HEK293T (cell line): ENCODE measurements at places on chromosomes 16 and 17.

DNA sequence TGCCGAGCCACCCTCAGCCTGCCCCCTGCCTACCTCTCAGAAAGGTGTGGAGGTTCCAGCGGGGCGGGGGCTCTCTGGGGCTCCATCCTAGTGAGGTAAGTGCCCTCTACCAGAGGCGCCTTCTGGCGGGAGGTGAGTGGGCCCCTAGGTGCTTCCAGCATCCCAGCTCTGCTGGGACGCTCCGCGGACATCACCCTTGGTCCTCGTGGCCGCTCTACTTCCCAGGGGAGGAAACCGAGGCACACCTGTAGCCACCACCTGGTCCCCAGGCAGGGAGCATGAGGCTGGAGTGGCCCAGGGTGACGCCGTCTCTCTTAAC is 1.4 kb downstream of the MCRIP2 start:
- no peak for DNase-seq

DNA sequence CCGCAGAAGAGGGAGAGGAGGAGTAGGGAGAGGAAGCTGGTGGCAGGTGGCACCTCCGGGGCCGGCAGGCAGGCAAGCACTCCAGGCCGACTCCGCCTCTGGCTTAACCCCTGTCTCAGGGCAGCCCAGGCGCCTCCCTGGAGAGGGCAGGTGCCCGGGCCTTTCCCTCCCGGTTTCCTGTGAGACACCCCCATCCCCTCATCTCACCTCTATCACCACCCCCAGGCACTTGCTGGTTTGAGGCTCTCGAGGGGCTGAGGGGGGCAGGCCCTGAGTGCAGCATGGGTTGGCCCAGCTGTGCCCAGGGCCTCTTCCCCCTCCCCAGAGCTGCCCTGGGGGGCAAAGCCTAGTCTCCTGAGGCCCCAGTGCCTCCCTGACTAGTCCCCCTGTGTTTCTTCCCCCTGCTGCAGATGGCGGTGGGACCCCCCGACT is 6.0 kb downstream of the DOC2A start:
- DNase-seq, result no peak

DNA sequence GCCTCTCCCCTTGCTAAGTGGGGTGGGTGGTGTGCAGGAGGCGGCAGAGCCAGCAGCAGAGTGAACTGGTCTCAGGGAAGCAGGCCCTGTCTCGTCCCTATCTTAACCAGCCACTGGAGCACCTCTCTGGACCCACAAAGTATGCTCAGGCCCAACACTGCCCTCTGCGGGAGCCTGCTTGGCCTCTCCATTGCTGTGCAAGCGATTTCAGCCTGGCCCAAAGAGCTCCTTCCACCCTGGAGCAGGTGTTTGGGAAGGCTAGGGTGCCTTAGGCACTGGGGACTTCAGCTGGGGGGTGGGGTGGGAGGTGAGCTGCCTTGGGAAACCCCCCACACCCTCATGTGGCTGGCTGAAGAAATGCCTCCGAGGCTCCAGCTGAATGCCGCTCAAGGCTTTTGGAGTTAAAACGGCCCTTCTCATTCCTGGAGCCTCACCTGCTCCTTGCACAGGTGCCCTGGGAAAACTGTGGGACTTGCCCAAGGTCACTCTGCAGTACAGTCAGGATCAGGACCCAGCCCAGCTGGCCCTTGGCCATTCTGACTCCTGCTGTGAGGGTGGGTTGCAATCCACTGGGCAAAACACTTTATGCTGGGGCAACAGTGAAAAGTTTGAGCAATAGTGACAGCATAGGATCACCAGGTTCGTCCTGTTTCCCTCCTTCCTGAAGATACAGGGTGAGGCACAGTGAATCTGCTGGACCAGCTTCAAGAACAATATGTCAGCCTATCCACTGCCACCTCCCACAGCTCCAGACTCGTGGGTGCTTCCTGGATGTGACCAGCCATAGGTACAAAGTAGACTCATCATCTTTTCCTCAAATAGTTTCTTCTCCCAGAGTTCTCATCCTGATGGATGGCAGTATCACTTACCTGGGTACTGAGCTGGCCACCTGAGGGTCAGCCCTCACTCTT is 5.9 kb upstream of the UBE2O start:
- peak; percentile 46 for DNase-seq

- DNase-seq, result peak; percentile 41
These were observed 15.3 kb downstream of the LCMT1 start for GRCh38 chr16:25126820-25127232.

- DNase-seq, result no peak
These were observed 565 bp downstream of the DDX52 start for GRCh38 chr17:37642681-37643080.

DNA sequence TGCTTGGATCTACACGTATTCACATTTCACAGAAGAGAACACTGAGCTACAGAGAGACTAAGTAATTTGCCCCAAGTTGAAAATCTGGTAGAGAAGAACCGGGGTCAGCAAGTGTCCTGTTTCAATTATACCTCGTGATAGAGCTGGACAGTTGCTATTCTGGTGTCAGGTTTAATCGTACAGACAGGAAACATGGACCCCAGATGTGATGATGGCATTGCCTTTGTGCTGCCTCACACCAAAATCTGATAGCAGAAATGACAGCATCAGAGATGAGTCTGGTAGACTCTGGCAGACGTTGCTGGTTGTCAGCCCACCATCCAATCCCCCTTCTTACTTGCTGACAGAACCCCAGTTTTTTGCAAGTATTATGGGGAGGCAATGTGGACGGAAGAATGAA is 112.1 kb upstream of the FOXF1 start:
- DNase-seq, result no peak

GRCh38 chr16:3878610-3879009 is 1.9 kb downstream of the CREBBP start:
- no peak for DNase-seq

DNA sequence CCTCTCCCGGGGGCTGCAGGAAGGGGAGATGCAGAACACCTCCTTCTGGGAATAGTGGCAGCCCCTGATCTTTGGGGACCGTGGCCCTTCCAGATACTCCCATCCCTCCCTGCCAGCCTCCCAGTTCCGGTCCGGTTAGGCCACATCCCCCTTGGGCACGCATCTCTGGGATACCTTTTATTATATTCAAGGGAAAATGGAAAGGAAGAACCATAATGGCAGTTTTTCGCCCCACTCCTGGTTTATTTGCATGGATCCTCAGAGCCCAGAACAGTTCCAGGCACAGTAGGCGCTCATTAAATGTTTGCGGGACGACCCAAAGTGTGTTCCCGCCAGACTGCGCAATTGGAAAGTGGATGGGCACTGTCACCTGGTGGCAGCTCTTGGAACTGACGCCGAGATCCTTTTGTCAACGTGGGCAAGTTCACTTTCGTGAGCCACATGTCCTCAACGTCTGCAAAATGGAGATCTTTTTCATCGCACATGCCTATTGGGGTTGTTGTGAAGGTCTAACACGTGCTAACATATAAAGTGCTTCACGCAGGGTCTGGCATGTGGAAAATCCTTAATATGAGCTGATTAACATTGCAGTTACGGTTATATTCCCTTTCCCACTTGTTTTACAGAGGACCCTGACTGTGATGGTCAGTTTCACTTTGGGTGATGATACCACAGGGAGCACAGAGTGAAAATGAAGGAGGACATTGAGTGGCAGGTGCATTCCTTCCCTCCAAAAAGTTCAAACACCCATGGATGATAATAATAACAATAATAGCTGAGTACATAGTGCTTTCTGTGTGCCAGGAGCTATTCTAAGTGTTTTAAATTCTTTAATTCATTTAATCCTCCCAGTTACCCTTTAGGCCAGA is 1.7 kb upstream of the GPRC5B start:
- peak; percentile 72 for DNase-seq

DNA sequence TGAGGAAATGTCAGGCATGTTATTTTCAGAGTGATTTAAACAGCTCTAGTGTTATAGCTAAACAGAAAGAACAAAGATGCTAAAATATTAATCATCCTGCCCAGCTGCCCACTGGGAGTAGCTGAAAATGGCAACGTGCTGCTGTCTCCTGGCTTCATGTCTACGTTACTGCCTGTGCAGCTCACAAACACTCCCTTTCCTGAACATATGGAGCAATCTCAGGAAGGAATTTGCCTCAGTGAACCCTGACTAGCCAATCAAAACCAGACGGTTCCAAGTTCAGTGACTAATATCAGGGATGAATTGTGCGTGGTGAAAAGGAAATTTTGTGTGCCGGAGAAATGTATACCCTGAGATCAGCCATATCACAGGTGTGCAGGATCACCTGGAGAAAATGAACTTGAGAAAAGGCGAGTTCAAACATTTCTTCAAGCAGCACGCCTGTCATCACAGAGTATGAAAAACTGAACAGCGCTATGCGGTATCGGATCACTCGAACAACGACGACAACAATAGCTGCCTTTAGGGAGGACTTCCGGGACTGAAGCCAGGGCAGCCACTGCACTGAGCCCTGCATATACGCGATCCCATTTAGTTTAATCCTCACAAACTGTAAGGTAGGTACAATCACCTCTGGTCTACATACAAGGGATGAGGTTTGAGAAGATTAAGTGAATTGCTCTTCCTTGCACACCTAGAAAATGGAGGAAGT is 110.3 kb downstream of the STX8 start:
- no peak for DNase-seq

GRCh38 chr16:53089434-53090285 is 34.9 kb downstream of the CHD9 start:
- no peak for DNase-seq

DNA sequence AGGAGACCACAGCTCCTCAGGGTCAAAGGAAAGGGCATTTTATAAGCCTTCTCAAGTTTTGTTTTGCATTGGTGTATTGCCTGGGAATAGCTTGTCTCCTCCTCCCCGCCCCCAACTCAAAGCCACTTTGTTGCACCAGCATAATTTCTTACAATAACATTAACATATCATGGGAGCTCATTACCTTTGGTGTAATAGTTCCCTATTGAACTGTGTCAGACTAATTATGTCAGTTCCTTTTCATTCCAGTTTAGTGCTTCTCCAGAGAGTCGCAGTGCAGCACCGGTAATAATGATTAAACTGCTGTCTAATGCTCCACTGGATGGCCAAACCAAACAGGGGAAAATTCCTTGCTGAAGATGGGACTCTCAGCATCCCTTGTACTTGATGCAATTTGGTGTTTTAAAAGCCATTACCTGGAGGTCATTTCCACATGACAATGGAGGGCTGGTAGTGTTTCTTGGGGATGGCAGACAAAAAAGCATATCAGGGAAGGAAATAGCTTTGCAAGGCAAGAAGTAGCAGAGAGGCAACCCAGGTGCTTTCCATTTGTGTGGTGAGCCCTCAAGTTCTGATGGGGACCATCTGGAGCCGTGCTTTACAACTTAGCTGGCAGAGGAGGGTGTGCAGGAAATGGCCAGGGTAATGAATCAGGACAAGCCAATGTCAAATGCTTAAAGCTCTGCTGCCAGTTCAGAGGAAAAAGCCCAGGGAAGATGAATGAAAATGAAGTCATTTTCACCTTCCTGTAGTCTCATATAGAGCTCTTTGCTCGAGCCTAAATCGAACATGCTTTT is 91.5 kb upstream of the NLRP1 start:
- no peak for DNase-seq

- DNase-seq, result no peak
These were observed 33.2 kb downstream of the PKD1 start for GRCh38 chr16:2102471-2102870.

GRCh38 chr16:78830599-78830998 is 731.1 kb downstream of the WWOX start:
- no peak for DNase-seq

DNA sequence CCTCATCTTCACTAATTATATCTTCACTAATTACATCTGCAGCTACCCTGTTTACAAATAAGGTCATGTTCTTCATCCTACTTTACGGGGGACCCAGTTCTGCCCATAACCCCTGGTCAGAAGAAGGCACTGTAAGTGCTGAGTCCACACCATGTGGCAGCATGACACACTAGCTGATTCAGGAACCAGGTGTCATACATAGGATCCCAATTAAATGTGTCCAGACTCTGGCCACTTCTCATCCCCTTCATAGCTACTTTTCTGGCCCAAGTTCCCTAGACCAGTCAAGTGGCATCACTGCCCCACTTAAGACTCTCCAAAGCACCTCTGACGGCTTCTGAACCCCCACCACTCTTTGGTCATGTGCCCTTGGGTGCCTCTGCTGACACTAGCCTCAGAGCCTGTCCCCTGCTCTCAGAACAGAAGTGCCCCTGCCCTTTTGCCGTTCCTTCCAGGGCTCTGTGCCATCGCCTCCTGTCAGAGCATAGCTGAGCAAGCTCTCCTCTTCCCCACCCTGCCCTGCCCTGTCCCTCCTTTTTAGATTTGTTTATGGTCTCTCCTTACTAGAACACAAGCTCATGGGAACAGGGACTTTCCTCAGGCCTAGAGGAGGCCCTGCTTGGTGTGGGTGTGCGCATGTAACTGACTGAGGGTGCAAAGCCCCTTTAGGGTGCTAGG is 61.1 kb downstream of the B9D1 start:
- DNase-seq, result no peak

DNA sequence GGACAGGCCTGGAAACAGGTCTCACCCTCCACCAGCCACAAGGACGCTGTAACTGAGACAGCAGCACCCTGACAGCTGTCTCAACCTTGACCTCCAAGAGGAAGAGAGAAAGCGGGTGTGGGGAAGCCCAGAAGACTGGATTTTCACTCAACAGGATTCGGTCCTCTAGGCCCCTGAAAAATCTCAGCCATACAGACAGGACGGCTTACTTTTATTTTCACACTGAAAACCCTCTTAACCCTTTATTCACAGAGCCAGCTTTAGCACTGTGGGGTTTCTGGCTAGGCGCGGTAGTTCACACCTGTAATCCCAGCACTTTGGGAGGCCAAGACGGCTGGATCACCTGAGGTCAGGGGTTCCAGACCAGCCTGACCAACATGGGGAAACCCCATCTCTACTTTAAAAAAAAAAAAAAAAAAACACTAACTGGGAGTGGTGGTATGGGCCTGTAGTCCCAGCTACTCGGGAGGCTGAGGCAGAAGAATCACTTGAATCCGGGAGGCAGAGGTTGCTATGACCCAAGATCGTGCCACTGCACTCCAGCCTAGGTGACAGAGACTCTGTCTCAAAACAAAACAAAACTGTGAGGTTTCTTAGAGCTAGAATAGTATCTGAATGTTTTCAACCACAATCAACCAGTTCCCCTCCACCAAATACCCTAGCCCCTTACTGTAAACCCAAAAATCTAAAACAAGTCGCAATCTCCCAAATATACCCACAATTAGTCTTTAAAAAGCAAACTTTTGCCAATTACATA is 5.3 kb downstream of the ANKRD11 start:
- DNase-seq, result no peak

DNA sequence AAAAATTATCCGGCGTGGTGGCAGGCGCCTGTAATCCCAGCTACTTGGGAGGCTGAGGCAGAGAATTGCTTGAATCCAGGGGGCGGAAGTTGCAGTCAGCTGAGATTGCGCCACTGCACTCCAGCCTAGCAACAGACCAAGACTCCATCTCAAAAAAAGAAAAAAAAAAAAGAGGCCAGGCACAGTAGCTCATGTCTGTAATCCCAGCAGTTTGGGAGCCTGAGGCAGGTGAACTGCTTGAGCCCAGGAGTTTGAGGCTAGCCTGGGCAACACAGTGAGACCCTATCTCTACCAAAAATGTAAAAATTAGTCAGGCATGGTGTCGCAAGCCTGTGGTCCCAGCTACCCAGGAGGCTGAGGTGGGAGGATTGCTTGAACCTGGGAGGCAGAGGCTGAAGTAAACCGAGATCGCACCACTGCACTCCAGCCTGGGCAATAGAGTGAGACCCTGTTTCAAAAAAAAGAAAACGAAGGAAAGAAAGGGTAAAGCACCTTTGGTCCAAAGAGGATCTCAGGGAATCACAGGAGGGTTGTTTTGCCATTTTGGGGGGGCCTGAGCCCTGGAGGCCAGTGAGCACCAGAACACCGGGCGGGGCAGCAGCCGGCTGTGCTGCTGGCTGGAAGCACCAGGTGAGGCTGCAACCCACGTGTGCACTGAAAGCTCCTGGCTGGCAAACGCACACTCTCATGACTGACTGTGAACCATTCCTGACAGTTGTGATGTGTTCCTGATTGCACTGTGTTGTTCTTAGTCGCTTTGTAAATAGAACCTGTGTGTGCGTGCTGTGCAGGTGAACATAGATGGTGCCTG is 18.4 kb downstream of the HS3ST6 start:
- DNase-seq, result no peak
